ENCODE measurements at places on chromosomes 12 and 14.
A peak's percentile ranks its signal among the peaks of the same experiment; 100 is the strongest.

GRCh38 chr14:54706769-54707168 is 139.8 kb downstream of the SAMD4A start:
- DNase-seq = no peak

DNA sequence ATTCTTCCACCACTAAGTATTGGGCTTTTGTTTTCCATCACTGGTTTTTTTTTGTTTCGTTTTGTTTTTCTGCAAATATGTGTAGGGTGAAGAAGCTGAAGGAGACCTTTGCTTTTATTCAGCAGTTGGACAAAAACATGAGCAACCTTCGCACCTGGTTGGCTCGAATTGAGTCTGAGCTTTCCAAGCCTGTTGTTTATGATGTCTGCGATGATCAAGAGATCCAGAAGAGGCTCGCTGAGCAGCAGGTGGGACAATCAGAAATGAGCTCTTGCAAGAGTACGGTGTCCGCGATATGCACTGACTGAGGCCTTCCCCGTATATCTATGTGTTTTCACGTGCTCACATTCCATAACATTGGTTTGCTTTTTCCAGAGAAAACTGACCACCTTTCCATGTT is 91.5 kb downstream of the ESR2 start:
- no peak for DNase-seq

- peak; percentile 36 for DNase-seq
Observed at GRCh38 chr14:34331728-34332623, 130.1 kb downstream of the SPTSSA start.

DNA sequence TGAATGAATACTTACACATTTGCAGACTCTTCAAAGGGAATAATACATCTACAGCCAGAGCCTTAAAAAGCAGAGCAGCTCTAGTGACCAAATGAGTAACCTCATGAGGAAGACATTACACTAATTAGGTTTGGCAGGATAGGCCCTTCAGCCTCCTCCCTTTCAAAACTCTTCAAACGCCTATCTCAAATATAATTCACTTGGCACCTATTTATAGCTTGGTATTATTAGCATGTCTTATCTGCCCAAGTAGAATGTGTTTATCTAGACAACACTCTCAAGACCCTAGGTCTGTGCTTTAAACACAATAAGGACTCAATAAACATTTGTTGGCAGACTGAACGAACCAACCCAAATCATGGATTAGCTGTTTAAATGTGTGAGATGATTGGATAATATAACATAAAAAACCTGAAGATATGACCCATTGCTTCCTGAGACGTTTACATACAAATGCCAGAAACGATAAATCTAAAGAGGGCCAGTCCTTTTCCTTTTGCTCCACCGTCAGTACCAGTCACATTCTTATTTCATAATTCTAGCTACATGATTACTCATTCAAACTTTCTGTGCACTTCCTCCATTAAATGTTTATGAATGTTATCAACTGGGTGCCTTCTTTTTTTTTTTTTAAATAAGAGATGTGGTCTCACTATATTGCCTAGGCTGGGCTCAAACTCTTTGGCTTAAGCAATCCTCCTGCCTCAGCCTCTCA is 123.3 kb downstream of the CEP83 start:
- no peak for DNase-seq

- DNase-seq = no peak
Observed at GRCh38 chr14:55136885-55137786, 8.1 kb downstream of the LGALS3 start.

- DNase-seq = no peak
Observed at GRCh38 chr12:2456122-2456812, 338.5 kb upstream of the FKBP4 start.

DNA sequence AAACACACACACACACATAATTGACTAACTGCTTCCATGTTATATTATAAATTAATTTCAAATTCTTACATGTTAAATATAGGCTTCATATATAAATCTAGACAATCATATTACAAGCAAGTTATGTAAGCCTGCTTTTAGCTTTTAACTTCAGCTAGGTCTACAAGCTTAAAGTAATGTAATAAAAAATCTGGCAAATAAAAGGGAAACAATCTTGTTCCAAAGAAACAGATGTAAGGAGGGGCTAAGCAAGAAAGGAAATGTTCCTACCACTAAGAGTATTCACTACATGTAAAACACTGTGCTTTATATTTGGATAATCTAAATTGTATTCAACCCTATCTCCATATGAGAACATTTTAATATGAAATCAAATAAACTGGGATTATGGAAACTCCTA is 110.4 kb downstream of the SLC6A15 start:
- no peak for DNase-seq

Measured in NCI-H1436 (cell line).